SK-N-SH (cell line): ENCODE measurements at places on chromosomes 2 and 18. TPM values are rescaled to one million over a fixed set of nuclear protein-coding genes. Genes with fewer than 3 reads are reported as not detected.

Gene M1AP
- 0.02 and 0.03 TPM in 2 replicates for polyA plus RNA-seq

DNA sequence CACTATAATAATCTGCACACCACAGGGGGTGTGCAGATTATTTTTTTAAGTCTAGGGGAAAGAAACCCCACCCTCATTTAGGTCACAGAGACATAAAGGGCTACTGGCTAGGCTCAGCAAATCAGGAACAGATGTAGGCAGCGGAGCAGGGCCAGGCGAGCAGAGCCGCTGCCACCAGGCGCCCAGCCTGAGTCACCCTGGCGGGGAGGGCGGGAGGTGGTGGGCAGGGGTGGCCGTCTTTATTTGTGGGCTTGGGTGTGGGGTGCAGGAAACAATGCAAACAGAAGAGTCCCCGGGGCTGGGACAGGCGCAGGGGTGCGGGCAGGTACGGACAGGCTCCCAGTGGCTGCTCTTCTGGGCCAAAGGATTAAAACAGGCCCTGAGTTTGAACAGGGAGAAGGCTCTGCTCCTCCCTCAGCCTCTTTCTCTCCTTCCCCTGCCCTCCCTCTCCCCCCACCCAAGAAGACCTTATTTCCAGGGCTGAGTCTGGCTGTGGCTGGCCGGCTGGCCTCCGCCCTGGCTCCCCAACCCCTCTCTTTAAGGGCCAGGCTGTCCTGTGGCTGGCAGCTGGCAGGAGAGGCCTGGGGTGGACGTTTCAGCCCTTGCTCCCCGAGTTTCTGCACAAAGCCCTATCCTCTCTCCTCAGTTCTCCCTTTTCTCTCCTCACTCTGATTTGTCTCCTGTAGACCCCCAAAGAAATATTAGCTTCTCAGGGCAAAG lies 142.9 kb upstream of the SMAD2 start:
- peak; percentile 87 for DNase-seq
- peaks cover 64% of the 10 kb centered on the region for H3K4me1 ChIP-seq
- no peak overlapping the region for H3K4me3 ChIP-seq
- peak overlapping the region; percentile 99 for H3K27ac ChIP-seq
- no peaks in the 10 kb centered on the region for H3K36me3 ChIP-seq
- H3K27me3 ChIP-seq: no peaks in the 10 kb centered on the region

Gene GPBAR1
- polyA plus RNA-seq: 0.08 and 0.13 TPM in 2 replicates

Gene NDC80
- polyA plus RNA-seq: 7.9 and 11.3 TPM in 2 replicates

GRCh38 chr2:235002198-235003095 lies 50.6 kb downstream of the SH3BP4 start:
- no peaks in the 10 kb centered on the region for H3K27me3 ChIP-seq
- no peak for DNase-seq
- H3K4me1 ChIP-seq: peaks cover 71% of the 10 kb centered on the region
- no peak overlapping the region for H3K4me3 ChIP-seq

Gene FAHD2A
- 40.5 and 48.2 TPM in 2 replicates for polyA plus RNA-seq

- DNase-seq: no peak
- no peaks in the 10 kb centered on the region for H3K27me3 ChIP-seq
- H3K27ac ChIP-seq: no peak overlapping the region
- H3K4me1 ChIP-seq: no peaks in the 10 kb centered on the region
Measured at GRCh38 chr2:157911750-157912149, 35.6 kb upstream of the ACVR1 start.

Gene SMAD7
- polyA plus RNA-seq: 19.1 and 20.0 TPM in 2 replicates

Gene IL1A
- not detected in 2 replicates for polyA plus RNA-seq

Gene GALNT5
- 10.4 and 15.3 TPM in 2 replicates for polyA plus RNA-seq

DNA sequence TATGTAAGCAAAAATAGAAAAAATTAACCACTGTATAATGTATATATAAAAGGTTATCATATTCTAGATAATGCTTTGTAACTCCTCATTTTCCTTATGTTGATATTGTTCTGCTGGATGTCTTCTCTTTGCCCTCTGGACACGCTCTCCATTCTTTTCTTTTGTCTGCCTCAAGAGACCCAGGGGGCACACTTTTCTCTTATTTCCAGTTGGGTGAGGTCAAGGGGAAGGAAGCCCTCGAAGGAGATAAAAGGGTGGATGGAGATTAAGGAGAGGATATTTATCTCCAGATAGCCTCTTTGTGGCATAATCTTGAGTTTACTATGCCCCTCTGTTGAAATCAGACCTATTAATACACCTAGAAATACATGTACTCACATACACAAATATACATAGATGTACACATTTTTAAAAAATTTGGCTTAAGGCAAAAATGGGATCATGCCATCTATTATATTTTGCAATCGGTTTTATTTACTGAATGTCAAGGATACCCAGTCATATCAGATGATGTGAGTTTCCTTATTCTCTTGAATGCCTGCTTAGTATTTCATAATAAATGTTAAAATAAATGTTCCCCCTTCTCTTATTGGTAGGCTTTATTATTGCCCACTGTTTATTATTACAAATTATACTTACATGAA lies 65.3 kb downstream of the LCLAT1 start:
- no peaks in the 10 kb centered on the region for H3K27me3 ChIP-seq
- no peak overlapping the region for H3K4me3 ChIP-seq
- H3K27ac ChIP-seq: no peak overlapping the region
- DNase-seq: no peak
- H3K4me1 ChIP-seq: peaks cover 35% of the 10 kb centered on the region
- H3K36me3 ChIP-seq: no peaks in the 10 kb centered on the region

GRCh38 chr2:12824351-12824777 lies 107.6 kb downstream of the TRIB2 start:
- H3K4me3 ChIP-seq: no peak overlapping the region
- H3K27ac ChIP-seq: no peak overlapping the region
- peaks cover 3% of the 10 kb centered on the region for H3K4me1 ChIP-seq
- no peaks in the 10 kb centered on the region for H3K27me3 ChIP-seq
- DNase-seq: no peak

Gene ERCC3
- 84.8 and 101 TPM in 2 replicates for polyA plus RNA-seq

- no peaks in the 10 kb centered on the region for H3K27me3 ChIP-seq
- H3K36me3 ChIP-seq: no peaks in the 10 kb centered on the region
- peak overlapping the region; percentile 96 for H3K27ac ChIP-seq
- DNase-seq: no peak
- peaks cover 53% of the 10 kb centered on the region for H3K4me1 ChIP-seq
Measured at GRCh38 chr2:174593574-174594203, 3.9 kb downstream of the WIPF1 start.

- peak; percentile 54 for DNase-seq
- H3K36me3 ChIP-seq: no peaks in the 10 kb centered on the region
- H3K4me3 ChIP-seq: no peak overlapping the region; the same call in 1 of the 2 replicates
- H3K4me1 ChIP-seq: peaks cover 30% of the 10 kb centered on the region
- H3K27ac ChIP-seq: no peak overlapping the region
Measured at GRCh38 chr2:226796840-226797288, 2.8 kb downstream of the IRS1 start.

Gene FRZB
- 2.8 and 3.5 TPM in 2 replicates for polyA plus RNA-seq

Gene RAB27B
- polyA plus RNA-seq: 0.56 and 0.68 TPM in 2 replicates

- DNase-seq: peak; percentile 55
- H3K4me1 ChIP-seq: peaks cover 7% of the 10 kb centered on the region
- H3K36me3 ChIP-seq: no peaks in the 10 kb centered on the region
- H3K4me3 ChIP-seq: no peak overlapping the region
- H3K27ac ChIP-seq: peak overlapping the region; percentile 98
Measured at GRCh38 chr2:12965540-12966269, 249.0 kb downstream of the TRIB2 start.

GRCh38 chr2:171894612-171894947 lies 536 bp upstream of the SLC25A12 start:
- H3K27ac ChIP-seq: peak overlapping the region; percentile 48
- no peaks in the 10 kb centered on the region; the same call in 1 of the 2 replicates for H3K4me1 ChIP-seq
- H3K27me3 ChIP-seq: no peaks in the 10 kb centered on the region
- DNase-seq: peak; percentile 7

DNA sequence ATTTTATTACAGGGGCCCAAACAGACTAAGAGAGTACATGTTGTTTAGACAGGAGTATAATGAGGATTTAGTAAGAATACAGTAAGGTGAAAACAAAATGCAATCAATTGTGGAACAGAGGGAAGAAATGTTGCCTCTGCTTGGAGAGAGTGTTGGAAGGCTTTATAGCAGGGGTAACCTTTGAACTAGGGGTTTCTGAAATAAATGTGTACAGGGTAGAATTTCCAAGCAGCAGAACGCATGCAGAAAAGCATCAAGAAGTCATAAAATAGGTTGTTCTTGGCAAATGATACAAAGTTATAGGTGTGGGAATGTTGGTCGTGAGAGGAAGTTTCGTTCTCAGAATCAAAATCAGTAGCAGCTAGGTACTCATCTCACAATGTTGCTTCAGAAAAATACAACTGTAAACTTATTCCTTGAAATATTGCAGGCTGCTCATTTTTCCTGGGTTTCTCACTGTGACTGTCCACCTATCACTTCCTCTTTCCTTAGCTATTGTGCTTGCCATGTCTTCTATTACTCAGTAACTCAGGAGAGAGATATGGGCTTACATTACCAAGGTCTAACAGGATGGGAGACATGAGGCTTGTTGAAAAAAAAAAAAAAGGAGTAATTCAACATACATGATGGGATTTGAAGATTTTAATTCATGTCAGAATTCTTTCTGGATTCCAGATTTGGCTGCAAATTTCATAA lies 17.1 kb upstream of the HNMT start:
- H3K27ac ChIP-seq: no peak overlapping the region
- no peaks in the 10 kb centered on the region for H3K27me3 ChIP-seq
- H3K36me3 ChIP-seq: no peaks in the 10 kb centered on the region
- DNase-seq: no peak

DNA sequence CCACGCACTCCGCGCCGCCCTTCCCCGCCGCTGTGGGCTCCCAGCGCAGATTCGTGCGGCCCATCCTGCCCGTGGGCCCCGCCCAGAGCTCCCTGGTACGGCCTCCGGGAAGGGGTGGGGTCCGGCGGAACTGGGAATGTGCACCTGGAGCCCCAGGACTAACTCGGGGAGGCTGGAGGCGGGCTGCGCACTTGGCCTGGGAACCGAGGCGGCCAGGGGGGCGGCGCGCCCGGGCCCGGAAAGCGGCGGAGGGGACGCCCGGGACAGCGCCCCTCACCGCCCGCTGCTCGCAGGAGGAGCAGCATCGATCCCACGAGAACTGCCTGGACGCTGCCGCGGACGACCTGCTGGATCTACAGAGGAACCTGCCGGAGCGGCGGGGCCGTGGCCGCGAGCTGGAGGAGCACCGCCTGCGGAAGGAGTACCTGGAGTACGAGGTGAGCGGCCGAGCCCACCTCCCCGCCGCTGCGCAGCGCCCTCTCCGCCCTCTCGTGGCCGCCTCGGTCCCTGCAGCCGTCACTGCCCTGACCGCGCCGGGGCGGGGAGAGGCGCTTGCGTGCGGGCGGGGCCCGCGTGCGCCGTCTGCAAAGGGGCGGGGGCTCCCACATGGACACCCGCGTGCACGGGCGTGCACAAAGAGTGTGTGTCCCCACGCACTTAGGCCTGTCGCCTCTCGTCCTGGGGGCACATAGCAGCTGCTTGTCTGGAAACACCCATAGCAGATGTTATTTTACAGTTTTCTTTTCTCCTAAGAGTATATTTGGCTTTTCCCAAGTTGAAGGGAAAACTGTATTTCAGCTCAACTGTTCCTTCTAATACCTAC lies 25.2 kb downstream of the PSD4 start:
- H3K4me1 ChIP-seq: no peaks in the 10 kb centered on the region; the same call in 1 of the 2 replicates
- peak overlapping the region; percentile 81 for H3K4me3 ChIP-seq
- no peak overlapping the region for H3K27ac ChIP-seq
- peak; percentile 95 for DNase-seq
- no peaks in the 10 kb centered on the region for H3K36me3 ChIP-seq

Gene ACVR1C
- 0.03 TPM in 1 of 2 replicates, not detected in the other for polyA plus RNA-seq

- no peak overlapping the region for H3K4me3 ChIP-seq
- no peak for DNase-seq
- H3K27me3 ChIP-seq: peaks cover 13% of the 10 kb centered on the region
- H3K4me1 ChIP-seq: no peaks in the 10 kb centered on the region; the same call in 1 of the 2 replicates
- H3K36me3 ChIP-seq: no peaks in the 10 kb centered on the region
Measured at GRCh38 chr2:118786746-118787145, 60.7 kb downstream of the EN1 start.

DNA sequence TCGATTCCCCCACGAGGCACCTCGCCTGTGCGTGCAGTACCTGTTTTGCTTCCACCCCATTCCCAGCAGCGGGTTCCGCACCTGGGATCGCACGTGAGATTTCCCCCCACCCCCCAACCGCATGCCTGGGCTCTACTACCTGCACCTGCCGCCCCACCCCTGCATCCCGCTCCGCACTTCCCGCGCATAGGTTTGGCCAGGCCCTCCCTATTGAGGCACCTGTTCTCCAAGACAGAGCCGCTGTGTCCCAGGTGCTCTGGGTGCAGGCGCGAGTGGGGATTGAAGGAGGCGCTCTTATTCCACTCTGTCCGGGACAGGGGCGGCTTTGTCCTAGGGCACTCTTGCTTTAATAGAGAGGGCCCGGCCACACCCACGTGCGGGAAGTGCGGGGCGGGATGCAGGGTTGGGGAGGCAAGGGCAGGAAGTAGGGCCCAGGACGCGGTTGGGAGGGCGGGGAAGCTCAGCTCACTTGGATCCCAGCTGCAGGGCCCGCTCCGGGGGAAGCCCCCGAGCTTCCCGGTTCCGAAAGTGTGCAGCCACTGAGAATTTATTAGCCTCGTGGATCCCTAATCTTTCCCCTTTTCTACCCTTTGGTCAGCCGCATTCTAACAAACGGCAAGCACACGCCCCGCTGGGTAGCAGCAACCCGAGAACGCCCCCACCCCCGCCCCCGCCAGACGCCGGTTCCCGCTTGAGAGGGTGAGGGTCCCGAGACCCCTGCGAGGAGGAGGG lies 670 bp upstream of the MOCOS start:
- H3K4me3 ChIP-seq: peak overlapping the region; percentile 76
- H3K36me3 ChIP-seq: no peaks in the 10 kb centered on the region
- H3K4me1 ChIP-seq: no peaks in the 10 kb centered on the region
- no peaks in the 10 kb centered on the region for H3K27me3 ChIP-seq

DNA sequence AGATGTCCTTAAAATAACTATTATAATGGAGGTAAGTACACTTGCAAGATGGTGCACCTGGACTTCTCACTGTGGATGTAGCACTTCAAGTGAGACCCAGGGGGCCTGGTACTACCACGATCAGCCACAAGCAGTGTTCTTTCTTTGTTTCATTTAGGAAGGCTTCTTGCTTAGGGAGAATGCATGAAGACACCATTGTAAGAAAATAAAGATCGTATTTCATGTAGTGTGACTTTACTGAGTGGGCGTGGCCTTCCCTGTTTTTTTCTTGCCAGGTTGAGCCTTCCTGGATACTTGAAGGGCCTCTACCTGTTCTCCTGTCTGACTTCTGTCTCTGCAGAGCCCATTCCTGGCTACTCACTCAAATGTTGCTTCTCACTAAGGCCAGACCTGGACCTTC lies 615.6 kb upstream of the SOX11 start:
- H3K4me1 ChIP-seq: no peaks in the 10 kb centered on the region
- H3K36me3 ChIP-seq: no peaks in the 10 kb centered on the region
- no peak for DNase-seq
- H3K27me3 ChIP-seq: no peaks in the 10 kb centered on the region

- no peak for DNase-seq
- H3K4me1 ChIP-seq: peaks cover 9% of the 10 kb centered on the region
- H3K36me3 ChIP-seq: no peaks in the 10 kb centered on the region
- H3K27ac ChIP-seq: peak overlapping the region; percentile 3; the same call in 1 of the 2 replicates
- H3K4me3 ChIP-seq: no peak overlapping the region
- H3K27me3 ChIP-seq: no peaks in the 10 kb centered on the region
Measured at GRCh38 chr18:42178376-42179080, 223.5 kb downstream of the PIK3C3 start.

Gene SERPINB7
- 99.5 and 170 TPM in 2 replicates for polyA plus RNA-seq

Gene GALNT3
- 0.05 and 0.26 TPM in 2 replicates for polyA plus RNA-seq

DNA sequence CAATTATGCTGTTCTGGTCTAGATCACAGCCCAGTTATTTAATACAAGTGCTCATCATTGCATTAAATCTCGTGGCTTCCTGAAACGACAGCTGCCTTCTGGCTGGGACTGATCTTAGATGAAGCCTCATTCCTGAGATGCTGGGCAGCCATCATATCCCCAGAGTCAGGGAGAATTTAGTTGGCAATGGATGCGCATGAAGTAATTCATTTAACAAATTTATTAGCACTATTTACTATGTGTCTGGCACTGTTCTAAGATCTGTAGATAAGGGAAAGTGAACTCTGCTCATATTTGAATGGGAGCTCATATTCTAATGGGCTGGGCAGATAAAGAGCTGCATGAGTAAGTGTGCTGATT lies 244.7 kb downstream of the KCNS3 start:
- no peaks in the 10 kb centered on the region for H3K4me1 ChIP-seq
